Stimulated activated CD8-positive, alpha-beta memory T cell treated with anti-CD3 and anti-CD28 coated beads, Interleukin-4, amount 100 ng/mL, for 4 hours (primary cell): ENCODE measurements at places on chromosomes 4 and X.

GRCh38 chrX:152861116-152861515 is 30.3 kb downstream of the NSDHL start:
- no peak for DNase-seq

DNA sequence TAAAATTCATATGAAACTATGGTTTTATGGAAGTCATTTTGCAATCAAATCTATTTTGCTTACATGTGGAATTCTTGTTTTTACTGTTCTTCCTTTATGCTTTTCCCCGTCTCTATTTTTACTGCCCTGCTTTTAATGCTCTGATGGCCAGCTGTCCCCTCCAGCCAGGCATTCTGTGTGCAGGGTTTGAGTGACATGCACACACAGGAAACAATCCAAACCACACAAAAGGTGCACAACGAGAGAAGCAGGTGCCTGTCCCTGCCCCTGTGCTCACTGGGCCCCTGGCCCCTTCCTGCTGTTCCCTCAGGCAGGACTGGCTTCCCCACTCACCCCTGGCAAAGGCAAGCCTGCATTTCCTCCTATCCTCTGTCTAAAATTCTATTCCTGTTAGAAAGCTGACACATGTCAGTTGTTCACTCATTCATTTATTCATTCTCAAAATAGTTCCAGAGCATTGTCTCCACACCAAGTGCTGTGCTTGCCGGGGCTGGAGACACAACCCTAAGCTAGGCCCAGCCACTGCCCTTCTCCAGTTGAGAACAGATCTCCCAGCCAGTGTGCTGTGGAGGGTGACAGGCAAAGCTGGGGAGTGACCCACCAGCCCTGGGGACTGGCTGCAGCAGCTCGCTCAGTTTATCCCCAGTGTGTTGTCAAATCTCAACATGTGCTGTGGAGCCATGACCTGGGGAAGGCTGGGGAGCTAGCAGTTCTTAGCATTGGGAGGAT is 346.3 kb downstream of the FBXW7 start:
- DNase-seq: no peak

- DNase-seq: no peak
These were observed 13.5 kb downstream of the PAGE4 start for GRCh38 chrX:49842621-49843020.

DNA sequence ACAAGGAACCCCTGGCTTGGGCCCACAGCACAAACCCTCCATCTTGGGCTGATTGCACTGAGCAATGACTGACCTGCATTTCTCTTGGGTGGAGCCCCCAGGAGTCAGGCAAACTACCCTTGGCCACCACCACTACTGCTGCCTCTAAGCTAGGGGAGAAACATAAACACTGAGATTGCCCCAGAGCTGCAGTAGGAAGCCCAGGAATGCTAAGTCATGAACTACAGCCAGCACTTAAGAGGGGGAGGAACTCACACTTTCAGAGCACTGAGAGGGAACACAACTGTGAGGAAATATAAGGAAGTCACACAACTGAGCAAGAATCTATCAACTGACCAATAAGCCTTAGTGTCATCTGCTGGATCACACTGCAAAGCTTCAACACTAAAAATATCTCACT is 111.6 kb upstream of the PPP3CA start:
- no peak for DNase-seq

GRCh38 chr4:78396613-78397291 is 154.8 kb upstream of the ANXA3 start:
- DNase-seq: no peak

DNA sequence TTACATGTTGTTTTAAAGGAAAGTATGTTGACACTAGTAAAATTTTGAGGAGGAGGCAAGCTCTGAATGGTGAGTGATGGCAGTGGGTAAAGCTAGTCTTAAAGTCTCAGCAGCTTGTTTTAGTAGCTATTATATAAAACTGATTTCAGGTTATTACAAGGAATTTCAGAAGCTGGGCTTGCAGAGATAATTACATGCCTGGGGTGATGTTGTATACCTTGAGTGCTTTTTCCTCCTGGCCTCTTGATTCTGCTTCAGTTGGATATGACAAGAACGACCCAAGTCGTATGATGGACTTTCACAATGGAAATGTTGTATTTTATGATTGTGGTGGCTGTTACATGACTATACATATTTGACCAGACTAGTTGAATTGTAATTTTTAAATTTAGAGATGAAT is 175.5 kb upstream of the ADGRL3 start:
- DNase-seq: no peak

DNA sequence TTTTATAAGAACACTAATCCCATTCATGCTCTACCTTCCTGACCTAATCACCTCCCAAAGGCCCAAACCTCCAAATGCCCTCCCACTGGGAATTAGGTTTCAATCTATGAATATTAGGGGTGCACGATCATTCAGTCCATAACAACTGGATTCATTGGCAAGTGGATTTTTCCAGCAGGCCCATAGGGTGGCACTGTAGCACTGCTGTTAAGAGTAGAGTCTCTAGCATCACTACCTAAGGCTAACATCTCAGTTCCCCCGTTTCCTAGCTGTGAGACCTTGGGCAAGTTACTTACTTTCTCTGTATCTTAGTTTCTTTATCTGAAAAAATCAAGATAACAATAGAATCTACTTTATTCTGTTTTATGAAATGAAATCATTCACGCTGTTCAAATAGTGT is 315.8 kb downstream of the STIM2 start:
- DNase-seq: no peak

DNA sequence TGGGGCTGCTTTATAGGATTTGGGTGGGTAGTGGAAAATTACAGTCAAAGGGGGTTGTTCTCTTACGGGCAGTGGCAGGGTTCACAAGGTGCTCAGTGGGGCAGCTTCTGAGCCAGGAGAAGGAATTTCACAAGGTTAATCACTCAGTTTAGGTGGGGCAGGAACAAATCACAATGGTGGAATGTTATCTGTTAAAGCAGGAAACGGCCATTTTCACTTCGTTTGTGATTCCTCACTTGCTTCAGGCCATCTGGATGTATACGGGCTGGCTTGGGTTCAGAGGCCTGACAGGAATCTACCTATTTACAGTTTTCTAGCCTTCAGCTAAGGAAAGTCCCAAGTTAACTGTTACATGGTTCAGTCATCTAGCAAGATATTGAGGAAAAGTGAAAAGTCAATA is 1003.5 kb downstream of the STPG2 start:
- no peak for DNase-seq

GRCh38 chr4:94436512-94436911 is 15.2 kb upstream of the PDLIM5 start:
- DNase-seq: no peak

DNA sequence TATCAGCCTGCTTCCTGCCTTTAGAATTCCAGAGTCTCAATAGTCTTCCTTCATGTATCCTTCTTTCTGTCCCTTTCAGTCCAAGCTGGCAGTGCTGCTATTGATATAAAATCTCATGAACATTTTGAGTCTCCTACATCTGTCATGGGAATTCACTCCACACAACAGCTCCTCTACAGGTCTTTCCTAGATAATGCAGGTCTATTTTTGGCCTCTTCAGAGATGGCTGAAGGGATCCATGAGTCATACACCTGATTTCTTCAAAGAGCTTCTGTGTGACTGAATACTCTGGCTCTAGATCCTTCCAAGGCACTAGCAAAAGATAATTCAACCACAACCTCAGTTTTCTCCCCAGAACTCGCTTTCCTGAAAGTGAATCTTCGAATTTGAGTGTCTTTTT is 115.4 kb downstream of the STPG2 start:
- no peak for DNase-seq

DNA sequence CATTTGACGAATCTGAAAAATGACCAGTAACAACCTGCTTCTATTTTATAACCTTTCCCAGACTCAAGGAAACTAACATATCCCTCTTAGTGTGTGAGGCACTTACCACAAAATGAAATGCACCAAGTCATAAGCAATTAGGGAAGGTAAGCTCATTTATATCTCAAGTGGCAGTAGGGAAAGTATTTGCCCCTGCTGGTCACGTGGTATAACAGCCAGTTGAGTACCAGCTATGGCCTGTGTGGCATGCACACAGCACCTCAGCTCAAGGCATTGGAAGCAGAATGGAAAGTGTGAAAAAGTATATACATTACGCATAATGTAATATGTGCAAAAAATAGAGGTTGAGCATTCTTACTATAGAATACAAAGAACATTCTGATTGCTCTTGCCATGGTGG is 178.3 kb upstream of the GYPA start:
- DNase-seq: no peak

- no peak for DNase-seq
These were observed 54.7 kb downstream of the TMEM131L start for GRCh38 chr4:153520801-153521329.

- DNase-seq: no peak
These were observed 21.1 kb downstream of the NOP14 start for GRCh38 chr4:2942037-2942531.

- no peak for DNase-seq
These were observed 39.3 kb downstream of the NSUN7 start for GRCh38 chr4:40789031-40789430.

DNA sequence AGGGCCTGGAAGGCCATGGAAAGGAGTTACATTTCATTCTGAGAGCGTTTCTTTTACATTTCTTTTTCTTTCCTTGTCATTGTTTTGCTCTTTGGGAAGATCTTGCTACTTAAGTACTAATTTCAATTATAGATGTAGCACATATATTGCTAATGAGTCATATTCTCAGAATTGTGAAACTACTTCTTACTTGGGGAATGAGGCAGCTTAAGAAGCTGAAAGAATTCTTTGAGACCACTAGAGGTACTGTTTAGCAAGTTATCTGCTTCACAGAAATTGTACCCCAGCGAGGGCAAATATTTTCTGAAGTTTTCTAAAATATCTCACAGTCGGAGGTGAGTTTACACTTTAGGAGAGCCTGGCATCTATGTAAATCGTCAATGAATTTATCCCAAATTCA is 100.6 kb downstream of the AFF2 start:
- DNase-seq: no peak

DNA sequence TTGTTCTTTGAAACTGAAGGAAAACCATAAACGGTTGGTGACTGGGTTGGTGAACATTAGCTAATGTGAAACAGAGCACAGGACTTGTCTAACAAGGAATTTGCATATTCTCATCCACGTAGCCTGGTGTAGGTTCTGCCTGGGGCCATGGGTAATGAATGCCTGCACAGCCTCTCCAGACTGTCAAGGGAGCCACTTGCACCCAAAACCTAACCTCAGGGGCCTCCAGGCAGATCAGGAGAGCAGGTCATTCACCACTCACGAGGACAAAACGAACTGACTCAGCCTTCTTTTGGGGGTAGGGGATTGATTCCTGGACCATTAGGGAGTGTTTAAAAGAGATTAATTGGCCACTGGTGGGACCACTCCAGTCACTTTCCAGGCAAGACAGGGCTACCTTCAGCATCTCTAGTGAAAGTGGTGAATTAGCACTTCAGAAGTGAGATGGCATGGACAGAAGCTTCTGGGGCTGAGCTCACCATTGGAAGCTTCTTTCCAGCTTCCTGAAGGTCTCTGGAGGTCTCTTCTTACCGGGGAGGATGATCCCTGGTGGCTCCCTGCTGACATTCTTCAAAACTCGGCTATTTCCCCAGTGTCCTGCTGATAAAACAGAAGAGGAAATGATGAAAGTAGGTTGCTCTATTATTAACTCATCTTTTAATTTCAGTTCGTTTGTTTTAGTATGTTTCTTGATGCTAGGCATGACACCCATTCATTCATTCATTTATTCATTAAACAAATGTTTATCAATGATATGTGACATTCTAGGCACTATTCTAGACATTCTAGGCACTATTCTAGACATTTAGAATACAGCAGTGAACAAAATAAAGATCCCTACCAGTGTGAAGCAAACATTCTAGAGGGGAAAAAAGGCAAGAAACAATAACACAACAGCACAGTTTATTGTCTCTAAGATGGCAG is 104.5 kb upstream of the LNX1 start:
- no peak for DNase-seq

GRCh38 chr4:8110071-8110986 is 48.3 kb downstream of the ABLIM2 start:
- no peak for DNase-seq

- no peak for DNase-seq
These were observed 55.6 kb upstream of the NKAP start for GRCh38 chrX:119999087-119999634.

DNA sequence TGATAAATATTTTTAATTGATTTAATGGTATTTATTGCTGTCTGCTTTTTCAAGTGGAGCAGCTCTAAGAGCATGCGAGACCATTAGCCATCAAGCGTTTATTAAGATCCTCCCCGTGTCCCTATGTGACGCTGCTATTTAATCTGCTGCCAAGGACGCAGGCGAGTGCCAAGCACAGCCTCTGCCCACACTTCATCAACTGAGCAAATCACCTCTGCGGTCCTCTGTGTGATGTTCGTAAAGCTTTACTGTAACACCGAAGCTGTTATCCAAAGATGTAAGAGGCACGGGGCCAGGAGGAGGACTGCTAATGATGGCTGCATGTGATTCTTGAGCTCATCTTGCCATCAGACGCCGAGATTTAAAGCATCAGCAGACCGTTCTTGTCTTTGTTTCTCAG is 79.5 kb downstream of the STOX2 start:
- no peak for DNase-seq

- DNase-seq: no peak
These were observed 11.3 kb downstream of the PPA2 start for GRCh38 chr4:105462576-105462975.

- no peak for DNase-seq
These were observed 48.3 kb upstream of the NOCT start for GRCh38 chr4:138967313-138967712.

DNA sequence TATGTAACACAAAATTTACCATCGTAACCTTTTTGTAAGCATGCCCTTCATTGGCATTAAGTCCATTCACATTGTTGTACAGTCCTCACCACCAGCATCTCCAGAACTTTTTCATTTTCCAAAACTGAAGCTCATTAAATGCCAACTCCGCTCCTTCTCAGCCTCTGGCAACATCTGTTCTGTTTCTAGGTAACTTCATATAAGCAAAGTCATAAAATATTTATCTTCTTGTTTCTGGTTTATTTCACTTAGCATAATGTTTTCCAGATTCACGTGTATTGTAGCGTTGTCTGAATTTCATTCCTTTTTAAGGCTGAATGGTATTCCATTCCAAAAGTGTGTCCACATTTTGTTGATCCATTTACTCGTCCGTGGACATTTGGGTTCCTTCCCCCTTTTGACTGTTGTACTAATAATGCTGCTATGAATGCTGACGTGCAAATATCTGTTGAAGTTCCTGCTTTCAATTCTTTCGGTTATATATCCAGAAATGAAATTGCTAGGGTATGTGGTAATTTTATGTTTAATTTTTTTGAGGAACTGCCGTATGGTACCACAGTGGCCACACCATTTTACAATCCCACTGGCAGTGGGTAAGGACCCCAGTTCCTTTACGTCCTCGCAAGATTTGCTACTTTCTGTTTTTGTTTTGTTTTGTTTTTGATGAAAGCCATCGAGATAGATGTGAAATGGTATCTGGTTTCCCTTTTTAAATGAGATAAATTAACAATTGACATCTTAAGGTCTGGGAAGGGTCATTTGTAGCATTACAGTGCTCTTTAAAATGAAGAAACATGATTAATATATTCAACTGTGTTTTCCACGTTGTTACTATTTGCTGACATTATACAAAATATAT is 63.4 kb downstream of the PTTG2 start:
- no peak for DNase-seq

GRCh38 chr4:67542076-67542475 is 3.2 kb downstream of the CENPC start:
- DNase-seq: no peak

GRCh38 chr4:1200425-1201035 is 28.1 kb upstream of the SPON2 start:
- DNase-seq: no peak

GRCh38 chr4:17664755-17665154 is 50.3 kb downstream of the MED28 start:
- no peak for DNase-seq
